ENCODE measurements at places on chromosomes 3 and 15.

DNA sequence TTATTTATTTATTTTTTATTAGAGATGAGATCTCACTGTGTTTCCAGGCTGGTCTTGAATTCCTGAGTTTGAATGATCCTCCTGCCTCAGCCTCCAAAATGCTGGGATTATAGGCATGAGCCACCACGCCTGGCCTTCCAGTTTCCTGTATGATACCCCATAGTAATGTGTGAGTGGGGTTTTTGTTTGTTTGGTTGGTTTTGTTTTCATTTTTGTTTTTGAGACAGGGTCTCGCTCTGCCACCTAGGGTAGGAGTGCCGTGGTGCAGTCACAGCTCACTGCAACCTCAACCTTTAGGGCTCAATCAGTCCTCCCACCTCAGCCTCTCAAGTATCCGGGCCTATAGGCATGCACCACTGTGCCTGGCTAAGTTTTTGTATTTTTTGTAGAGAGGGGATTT lies 30.9 kb downstream of the GOLM2 start:
- no peak for DNase-seq

DNA sequence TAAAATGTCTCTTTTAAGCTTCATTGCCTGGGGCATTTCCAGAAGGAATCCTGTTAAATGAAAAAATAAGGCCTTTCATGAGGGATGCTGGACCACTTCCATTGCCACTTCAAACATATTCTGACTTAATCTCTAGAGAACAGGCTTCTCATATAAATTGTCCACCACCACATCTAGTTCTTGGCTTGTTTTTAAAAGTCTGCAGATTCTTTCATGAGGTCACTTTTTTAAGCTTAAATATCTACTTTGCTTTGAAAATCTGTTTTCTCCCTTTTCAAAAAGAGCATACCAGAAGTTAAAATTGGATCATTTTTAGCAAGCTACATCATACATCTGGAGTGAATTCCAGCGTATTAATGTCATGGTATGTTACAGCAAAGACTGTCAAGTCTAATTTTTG lies 131.6 kb downstream of the C3orf70 start:
- DNase-seq = no peak

- DNase-seq = no peak
These were observed 19.3 kb upstream of the SLC4A7 start for GRCh38 chr3:27503526-27503925.

DNA sequence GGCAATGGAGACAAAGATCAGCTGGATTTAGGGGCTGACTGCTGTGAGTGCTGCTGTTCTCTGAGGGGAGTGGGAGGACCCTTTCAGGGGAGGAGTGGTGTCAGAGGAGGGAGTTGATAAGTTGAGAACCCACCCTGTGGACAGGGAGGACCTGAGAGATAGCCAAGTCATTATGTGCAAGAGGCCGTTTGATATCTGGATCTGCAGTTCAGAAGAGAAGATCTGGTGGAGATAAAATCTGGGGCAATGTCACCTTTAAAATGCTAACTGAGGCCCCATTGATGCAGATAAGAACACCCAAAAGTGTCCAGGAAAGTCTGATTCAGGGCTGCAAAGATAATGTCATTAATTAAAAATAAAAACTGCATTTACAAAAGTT lies 256.1 kb upstream of the HES1 start:
- DNase-seq = no peak

DNA sequence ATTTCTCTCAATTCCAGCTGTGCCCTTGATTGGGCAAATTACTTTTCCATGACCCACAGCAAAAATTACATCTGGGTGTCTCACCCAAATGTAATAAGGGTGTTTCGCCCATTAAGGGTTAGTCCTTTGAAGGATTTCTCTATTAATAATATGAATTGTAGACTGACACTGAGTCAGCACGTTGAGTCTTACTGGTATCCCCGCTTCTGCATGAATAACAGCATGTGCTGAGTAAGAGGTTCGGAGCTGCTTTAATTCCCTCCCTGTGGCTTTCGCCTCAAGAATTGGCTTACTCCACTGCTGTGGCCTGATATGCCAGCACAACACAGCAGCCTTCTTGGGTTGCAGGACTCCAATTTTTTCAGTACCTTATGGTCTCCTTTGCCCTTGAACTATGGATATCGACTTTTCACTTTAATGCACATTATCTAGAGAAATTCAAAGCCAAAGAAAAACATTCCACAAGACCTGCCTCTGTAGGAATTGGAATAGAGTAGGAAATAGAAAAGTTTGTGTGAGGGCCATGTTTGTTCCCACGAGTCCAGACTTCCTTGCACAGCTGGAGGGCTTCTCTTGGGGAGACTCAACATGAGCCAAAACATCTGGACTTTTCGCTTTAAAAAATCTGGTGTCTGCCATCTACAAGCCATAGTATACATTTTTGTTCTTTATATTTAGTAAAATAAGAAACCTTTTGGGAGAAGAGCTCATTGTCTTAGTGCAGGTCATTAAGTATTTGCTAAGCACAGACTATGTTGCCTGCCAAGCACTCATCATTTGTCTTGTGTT lies 20.7 kb upstream of the ERC2 start:
- DNase-seq = no peak

GRCh38 chr15:101126618-101127505 lies 125.0 kb downstream of the CHSY1 start:
- no peak for DNase-seq

DNA sequence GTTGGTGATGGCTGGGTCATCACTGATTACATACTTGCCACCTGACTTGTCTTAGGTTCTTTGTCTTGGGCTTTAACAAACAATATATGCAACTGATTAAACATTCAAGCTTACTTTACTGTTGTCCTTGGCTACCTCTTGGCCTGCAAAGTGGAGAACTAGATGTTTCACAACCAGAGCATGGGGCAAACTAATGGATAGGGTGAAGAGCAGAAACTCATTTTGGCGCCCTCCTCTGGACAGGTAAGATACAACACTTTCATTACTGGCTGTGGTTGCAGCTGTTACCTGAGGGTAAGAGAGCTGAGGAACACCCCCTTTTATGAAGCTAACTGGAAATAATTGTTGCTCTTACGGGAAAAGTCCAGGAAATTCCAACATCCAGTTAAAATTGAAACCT lies 262.1 kb downstream of the NAALADL2 start:
- no peak for DNase-seq

- DNase-seq = no peak
These were observed 16.4 kb downstream of the LDHAL6B start for GRCh38 chr15:59222906-59223550.

- DNase-seq = no peak
These were observed 52.1 kb downstream of the TASOR start for GRCh38 chr3:56630966-56631365.

DNA sequence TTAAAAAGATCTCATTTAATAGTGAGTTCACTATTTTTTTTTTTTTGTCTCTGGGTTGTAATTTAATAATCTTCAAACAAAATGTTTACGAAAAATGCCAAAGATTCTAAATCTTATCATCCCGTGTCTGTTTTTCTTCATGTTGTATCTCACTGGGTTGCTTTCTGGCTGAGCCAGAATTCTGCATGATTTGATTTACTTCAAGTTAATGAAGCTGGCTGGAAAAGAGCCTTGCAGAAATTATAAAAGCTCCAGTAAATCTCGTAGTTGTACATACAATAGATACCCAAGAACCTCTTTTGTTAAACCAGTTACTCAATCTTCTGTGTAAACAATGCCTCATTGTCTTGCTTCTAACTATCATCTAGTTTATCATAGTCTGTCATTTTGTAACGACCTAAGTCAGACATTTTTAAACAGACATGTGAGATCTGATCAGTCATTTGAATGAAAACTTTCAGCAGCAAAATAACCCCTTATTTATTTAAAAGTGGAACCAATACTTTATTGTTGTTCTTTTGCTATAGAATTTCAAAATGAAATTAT lies 249.0 kb downstream of the MCTP2 start:
- DNase-seq = no peak

- DNase-seq = no peak
These were observed 17.5 kb downstream of the VGLL3 start for GRCh38 chr3:86973440-86973839.

DNA sequence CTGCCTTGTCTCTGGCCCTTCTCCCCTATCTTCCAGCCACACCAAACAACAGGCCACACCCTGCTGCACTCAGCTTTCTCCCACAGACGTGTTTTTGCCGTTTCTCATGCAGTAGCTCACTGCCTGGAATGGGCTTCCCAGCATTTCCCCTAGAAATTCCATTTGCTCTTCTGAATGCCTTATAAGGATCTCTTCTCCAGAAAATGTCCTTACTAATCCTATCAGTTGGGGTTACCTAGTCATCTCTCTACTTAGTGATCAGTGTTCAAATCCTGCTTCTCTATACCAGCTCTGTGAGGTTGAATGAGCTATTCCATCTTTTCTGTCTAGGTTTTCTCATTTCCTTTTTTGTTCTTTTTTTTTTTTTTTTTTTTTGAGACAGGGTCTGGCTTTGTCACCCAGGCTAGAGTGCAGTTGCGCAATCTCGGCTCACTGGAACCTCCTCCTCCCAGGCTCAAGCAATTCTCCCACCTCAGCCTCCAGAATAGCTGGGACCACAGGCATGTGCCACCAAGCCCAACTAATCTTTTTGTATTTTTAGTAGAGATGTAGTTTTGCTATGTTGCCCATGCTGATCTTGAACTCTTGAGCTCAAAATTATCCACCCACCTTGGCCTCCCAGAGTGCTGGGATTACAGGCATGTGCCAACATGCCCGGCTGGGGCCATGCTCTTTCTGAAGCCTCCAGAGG lies 98.2 kb upstream of the CHD2 start:
- no peak for DNase-seq

- peak; percentile 43 for DNase-seq
These were observed at the start of gene IRAK2 for GRCh38 chr3:10164546-10165393. Gene IRAK2, plus strand, starts transcription at chr3:10164919. Its CDS starts 36 bp downstream, at chr3:10164955.

- no peak for DNase-seq
These were observed 159.8 kb upstream of the MITF start for GRCh38 chr3:69579306-69580041.

DNA sequence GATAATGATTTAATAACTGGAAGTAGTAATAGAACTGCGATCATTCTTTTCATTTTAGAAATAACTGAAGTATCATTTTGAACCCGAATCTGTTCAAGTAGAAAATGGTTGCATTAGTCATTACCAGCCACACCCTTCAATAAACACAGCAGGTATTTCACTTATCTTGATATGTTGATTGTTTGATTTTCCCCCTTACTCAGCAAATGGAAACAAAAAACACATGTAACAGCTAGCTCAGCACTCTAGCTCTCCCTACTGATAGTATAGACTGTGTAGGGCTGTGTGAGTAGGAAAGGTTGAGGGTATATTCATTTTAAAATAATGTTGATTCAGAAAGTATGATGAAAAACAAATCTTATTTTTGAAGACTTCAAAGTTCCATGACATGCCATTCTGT lies 1.1 kb upstream of the GPR149 start:
- DNase-seq = no peak

- no peak for DNase-seq
These were observed 44.0 kb downstream of the PHLDB2 start for GRCh38 chr3:111903067-111903511.

- no peak for DNase-seq
These were observed 26.9 kb upstream of the EHHADH start for GRCh38 chr3:185280572-185281365.

GRCh38 chr3:94185753-94186152 lies 122.9 kb downstream of the NSUN3 start:
- no peak for DNase-seq

DNA sequence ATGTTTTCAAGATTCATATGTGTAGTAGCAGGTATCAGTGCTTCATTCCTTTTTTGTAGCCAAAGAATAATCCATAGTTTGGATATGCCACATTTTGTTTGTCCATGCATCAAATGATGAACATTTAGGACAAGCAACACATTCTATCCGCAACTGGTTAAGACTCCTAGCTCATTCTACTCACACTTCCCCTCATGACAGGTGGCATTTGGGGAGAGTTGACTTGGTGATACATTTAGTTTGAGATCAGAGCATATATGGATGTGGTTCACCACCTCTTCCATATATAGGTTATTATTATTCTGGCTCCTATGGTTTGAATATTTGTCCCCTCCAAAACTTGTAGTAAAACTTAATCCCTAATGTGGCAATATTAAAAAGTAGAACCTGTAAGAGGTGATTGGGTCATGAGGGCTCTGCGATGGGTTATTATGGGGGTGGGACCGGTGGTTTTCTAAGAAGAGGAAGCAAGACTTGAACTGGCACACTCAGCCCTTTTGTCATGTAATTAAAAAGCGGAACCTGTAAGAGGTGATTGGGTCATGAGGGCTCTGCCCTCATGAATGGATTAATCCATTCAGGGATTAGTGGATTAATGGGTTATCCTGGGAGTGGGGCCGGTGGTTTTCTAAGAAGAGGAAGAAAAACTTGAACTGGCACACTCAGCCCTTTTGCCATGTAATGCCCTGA lies 75.3 kb upstream of the HRH1 start:
- DNase-seq = no peak

GRCh38 chr3:107739227-107739626 lies 216.5 kb downstream of the BBX start:
- no peak for DNase-seq

DNA sequence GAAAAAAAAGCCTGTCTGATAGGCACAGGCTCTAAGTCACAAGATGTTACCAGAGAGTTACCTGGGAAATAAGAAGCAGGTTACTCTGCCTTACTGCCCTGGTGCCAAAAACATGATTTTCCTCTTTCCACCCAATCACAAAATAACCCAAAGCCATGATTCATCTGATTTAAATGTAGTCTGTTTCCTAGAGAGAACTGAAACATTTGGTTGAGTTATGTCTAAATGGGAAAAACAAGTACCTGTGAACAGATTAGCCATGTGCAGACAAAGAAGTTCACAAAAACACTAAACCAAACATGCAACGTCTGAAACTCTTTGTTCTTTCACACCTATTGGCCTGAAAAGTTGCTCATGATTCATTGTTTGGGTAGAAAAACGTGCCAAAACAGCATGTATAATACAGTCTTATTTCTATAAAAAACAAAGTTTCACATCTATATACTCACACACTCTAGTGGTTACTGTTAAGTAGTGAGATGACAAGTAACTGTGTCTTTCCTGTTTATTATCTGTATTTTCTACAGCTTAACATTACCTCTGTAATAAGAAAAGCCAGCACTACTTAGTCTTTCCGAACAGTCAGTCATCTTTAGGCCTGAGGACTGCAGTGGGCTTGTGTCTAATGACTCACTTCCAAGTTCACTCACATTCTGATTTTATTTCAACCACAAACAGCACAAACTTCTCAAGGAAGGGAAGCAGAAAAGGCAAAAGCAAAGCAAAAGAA lies 30.2 kb downstream of the FAM174B start:
- DNase-seq = no peak

GRCh38 chr3:63922491-63923199 lies 10.5 kb upstream of the SCAANT1 start:
- DNase-seq = no peak

GRCh38 chr3:45955017-45955647 lies 11.9 kb downstream of the CXCR6 start:
- DNase-seq = no peak

GRCh38 chr3:185631508-185632206 lies 45.6 kb downstream of the SENP2 start:
- no peak for DNase-seq

GRCh38 chr15:34793901-34794300 lies 1.4 kb downstream of the ACTC1 start:
- no peak for DNase-seq

- no peak for DNase-seq
These were observed 147.8 kb downstream of the LRRC28 start for GRCh38 chr15:99399061-99399460.

- DNase-seq = no peak
These were observed 76.3 kb downstream of the MYLK start for GRCh38 chr3:123807820-123808219.

GRCh38 chr15:100383302-100384107 lies 41.7 kb upstream of the ADAMTS17 start:
- DNase-seq = no peak

Measured in activated CD4-positive, alpha-beta T cell treated with anti-CD3 and anti-CD28 coated beads for 1 hour (primary cell).